ENCODE measurements at places on chromosomes 1 and 21. TPM values are rescaled to one million over a fixed set of nuclear protein-coding genes. Genes with fewer than 3 reads are reported as not detected.

- H3K27me3 ChIP-seq = no peaks in the 10 kb centered on the region
- no peak overlapping the region for H3K4me3 ChIP-seq
- no peak overlapping the region for H3K27ac ChIP-seq
Observed at GRCh38 chr1:5611851-5612250, 380.4 kb downstream of the NPHP4 start.

GRCh38 chr1:186671136-186671825 lies 8.9 kb downstream of the PTGS2 start:
- H3K4me3 ChIP-seq = no peak overlapping the region
- no peak for DNase-seq
- H3K4me1 ChIP-seq = no peaks in the 10 kb centered on the region
- no peaks in the 10 kb centered on the region for H3K27me3 ChIP-seq

DNA sequence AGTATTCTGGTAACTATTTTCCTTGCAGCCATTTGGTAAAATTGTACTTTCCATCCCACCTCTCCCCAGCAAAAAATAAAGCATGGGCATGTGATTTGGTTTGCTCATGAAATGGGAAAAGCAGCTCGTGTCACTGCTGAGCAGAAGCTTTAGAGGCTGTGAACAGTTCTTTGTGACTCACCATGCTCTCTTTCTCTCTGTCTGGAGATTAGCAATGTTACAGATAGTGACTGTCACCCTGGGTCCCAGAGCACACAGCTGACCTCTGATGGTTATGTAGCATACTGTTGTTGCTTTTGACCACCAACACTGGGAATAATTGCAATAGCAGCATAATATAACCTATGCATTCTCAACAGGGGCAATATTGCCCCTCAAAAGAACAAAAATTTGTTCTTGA lies 70.6 kb downstream of the RGS2 start:
- DNase-seq = no peak
- no peak overlapping the region for H3K27ac ChIP-seq
- H3K36me3 ChIP-seq = no peaks in the 10 kb centered on the region
- peaks cover 1% of the 10 kb centered on the region for H3K27me3 ChIP-seq
- no peak overlapping the region for H3K4me3 ChIP-seq
- H3K4me1 ChIP-seq = no peaks in the 10 kb centered on the region

PRELP gene
- total RNA-seq = 0.05 TPM

- no peaks in the 10 kb centered on the region for H3K27me3 ChIP-seq
- H3K4me3 ChIP-seq = no peak overlapping the region
- no peak overlapping the region for H3K27ac ChIP-seq
- no peak for DNase-seq
Observed at GRCh38 chr21:30126576-30126975, 40.0 kb downstream of the CLDN17 start.

DNA sequence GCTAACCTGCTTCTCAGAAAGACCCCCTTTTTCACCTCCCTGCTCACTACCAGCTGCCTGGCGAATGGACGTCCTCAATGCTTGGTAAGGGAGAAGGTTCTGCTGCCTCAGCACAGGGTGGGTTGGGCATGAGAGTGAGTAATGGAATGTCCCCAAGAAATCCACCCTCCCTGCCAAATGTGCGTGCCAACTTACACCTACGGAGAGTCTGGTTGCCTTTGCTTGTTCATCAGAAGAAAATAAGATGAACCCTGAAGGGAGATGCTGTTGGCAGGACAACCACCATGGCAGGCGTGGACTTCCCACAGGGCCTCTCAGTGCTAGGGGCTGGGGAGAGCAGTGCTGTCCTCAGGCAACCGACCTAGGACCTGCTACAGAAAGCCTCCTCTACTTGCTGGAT lies 106.0 kb downstream of the XCL2 start:
- no peak for DNase-seq
- H3K4me3 ChIP-seq = no peak overlapping the region
- no peak overlapping the region for H3K27ac ChIP-seq
- no peaks in the 10 kb centered on the region for H3K4me1 ChIP-seq
- no peaks in the 10 kb centered on the region for H3K27me3 ChIP-seq
- no peaks in the 10 kb centered on the region for H3K36me3 ChIP-seq

HMGB4 gene
- total RNA-seq = not detected

- DNase-seq = no peak
- no peaks in the 10 kb centered on the region for H3K36me3 ChIP-seq
- H3K27me3 ChIP-seq = no peaks in the 10 kb centered on the region
- H3K27ac ChIP-seq = no peak overlapping the region
- H3K4me3 ChIP-seq = no peak overlapping the region
Observed at GRCh38 chr1:14678011-14678638, 79.6 kb downstream of the KAZN start.

TSPAN1 gene
- 0.18 TPM for total RNA-seq

DNA sequence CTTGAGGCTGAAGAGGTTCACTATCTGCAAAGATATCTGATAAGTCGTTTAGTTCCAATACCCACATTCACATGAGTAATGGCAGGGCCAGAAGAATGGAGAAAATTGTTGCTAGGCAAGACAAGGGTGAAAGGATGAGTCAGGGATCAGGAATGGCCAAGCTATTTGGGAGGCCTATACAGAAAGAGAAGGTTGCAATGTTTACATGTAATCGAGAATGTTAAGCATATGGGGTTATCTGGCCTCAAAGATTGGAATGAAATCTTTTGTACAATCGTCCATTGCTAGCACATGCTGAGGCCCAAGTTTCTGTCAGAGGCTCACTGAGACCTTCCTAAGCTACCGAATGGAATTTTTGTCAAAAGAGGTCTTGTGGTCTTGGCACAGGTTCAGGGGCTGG lies 299.9 kb upstream of the PLD5 start:
- H3K4me3 ChIP-seq = no peak overlapping the region
- DNase-seq = no peak
- no peaks in the 10 kb centered on the region for H3K36me3 ChIP-seq
- H3K27me3 ChIP-seq = peaks cover 2% of the 10 kb centered on the region
- H3K27ac ChIP-seq = no peak overlapping the region

GRCh38 chr1:178529364-178530036 lies 16.6 kb downstream of the TEX35 start:
- no peak overlapping the region for H3K4me3 ChIP-seq
- no peaks in the 10 kb centered on the region for H3K27me3 ChIP-seq
- DNase-seq = no peak
- no peaks in the 10 kb centered on the region for H3K4me1 ChIP-seq
- no peak overlapping the region for H3K27ac ChIP-seq

NOS1AP gene
- total RNA-seq = 0.15 TPM

DNA sequence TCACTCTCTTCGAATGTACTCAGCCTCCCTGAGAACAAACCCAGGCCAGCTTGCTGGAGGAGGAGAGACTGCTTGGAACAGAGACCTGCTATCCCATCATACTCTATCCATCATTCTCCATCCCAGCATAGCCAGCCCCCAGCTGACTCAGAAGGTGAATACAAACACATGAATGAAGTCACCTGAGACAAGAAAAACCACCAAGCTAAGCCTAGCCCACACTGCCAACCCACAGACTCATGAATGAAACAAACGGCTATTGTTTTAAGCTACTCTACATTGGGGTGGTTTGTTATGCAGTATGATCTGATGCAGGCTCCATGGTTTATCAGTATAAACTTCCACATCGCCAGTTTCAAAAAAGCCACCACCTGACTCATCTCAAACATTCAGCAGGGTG lies 395.6 kb downstream of the SETD4 start:
- no peaks in the 10 kb centered on the region for H3K4me1 ChIP-seq
- H3K27me3 ChIP-seq = no peaks in the 10 kb centered on the region
- peak; percentile 11 for DNase-seq
- H3K36me3 ChIP-seq = no peaks in the 10 kb centered on the region

BRDT gene
- total RNA-seq = not detected

GRCh38 chr1:156601892-156602291 lies 613 bp upstream of the GPATCH4 start:
- peak overlapping the region; percentile 93 for H3K27ac ChIP-seq
- peaks cover 9% of the 10 kb centered on the region for H3K4me1 ChIP-seq
- peak overlapping the region; percentile 82 for H3K4me3 ChIP-seq
- no peak for DNase-seq
- H3K27me3 ChIP-seq = no peaks in the 10 kb centered on the region
- peaks cover 10% of the 10 kb centered on the region for H3K36me3 ChIP-seq

DNA sequence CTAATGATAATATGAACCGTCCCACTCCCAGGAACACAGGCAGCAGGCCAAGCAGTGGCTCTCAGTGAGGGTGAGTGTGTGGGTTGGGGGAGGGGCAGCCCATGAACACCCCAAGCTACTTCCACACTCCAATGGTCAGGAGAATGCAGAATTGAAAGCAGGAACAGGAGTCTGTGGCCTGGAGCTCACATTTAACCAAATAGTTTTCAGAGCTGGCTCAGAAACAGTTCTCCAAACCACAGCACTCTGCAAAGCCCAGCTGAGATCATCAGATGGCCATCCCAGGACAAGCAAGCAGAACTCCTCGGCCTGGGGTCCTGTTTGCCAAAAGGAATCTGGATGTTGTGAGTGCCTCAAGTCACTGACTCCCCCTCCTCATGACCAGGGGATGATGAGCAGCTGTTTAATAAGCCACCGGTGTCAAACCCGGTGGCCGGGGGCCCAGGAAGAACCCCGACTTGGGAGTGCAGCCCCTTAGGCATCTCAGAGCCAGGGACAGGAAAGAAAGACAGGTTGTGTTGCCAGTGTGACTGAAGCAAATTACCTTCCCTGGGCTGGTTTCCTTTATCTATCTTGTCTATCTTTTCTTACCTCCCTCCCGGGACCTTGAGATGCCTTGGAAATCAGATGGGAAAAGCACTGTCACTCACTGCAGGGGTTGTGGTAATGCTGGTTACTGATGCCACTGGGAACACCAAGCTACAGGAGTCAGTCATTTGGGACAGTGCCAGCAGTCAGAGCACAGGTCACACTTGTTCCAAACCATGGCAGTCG lies 20.4 kb downstream of the DEGS1 start:
- H3K27ac ChIP-seq = no peak overlapping the region
- H3K4me3 ChIP-seq = no peak overlapping the region
- no peaks in the 10 kb centered on the region for H3K27me3 ChIP-seq
- DNase-seq = peak; percentile 70

DMBX1 gene
- total RNA-seq = not detected

GRCh38 chr21:37166733-37167132 lies 93.7 kb downstream of the TTC3 start:
- peaks cover 5% of the 10 kb centered on the region for H3K36me3 ChIP-seq
- no peaks in the 10 kb centered on the region for H3K27me3 ChIP-seq
- H3K27ac ChIP-seq = no peak overlapping the region
- H3K4me1 ChIP-seq = no peaks in the 10 kb centered on the region
- no peak for DNase-seq
- H3K4me3 ChIP-seq = no peak overlapping the region

KCNQ4 gene
- total RNA-seq = 0.21 TPM

GRCh38 chr1:244954359-244954758 lies 90.0 kb upstream of the HNRNPU start:
- H3K36me3 ChIP-seq = no peaks in the 10 kb centered on the region
- peaks cover 6% of the 10 kb centered on the region for H3K4me1 ChIP-seq
- DNase-seq = no peak
- no peak overlapping the region for H3K27ac ChIP-seq
- H3K4me3 ChIP-seq = no peak overlapping the region
- no peaks in the 10 kb centered on the region for H3K27me3 ChIP-seq

GRCh38 chr1:115755456-115756370 lies 12.8 kb downstream of the CASQ2 start:
- no peaks in the 10 kb centered on the region for H3K36me3 ChIP-seq
- H3K27ac ChIP-seq = no peak overlapping the region
- DNase-seq = no peak
- H3K4me3 ChIP-seq = no peak overlapping the region

HEYL gene
- not detected for total RNA-seq

ZNF593OS gene
- total RNA-seq = not detected

DNA sequence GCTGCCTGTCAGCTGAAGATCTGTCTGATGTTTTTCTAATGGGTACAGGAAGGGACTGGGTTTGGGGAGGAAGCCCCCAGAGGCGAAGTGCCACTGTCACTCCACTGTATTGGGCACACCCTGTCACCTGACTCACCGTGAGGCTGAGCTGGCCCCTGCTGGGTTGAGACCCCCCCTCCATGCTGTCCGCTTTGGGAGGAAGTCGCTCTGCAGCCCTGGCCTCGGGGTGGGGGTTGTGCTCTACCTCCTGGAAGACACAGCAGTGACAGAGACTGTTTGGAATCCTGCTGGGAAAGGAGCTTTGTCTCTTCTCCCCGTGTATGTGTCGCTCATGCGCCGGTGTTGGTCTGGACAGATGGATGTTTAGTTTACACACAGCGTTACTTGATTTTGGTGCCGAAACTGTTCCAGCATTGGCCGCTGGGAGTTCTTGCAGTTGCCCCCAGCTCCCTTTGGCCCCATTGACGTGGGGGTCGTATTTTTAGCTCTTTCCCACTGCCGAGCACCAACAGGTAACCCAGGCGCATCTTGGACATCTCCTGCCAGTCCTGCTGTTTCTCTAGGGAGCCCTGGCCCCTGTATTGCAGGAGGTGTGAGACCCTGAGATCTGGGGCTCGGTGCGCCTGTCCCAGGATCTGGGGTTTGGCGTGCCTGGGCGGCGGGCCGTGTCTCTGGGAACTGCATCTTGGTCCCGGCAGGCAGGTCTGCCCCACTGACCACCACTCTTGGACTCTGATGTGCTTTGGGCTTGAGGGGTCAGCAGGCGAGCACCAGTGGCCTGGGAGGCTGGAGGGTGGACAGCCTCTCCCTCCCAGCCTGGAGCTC lies 30.3 kb downstream of the SLX9 start:
- H3K36me3 ChIP-seq = peaks cover 28% of the 10 kb centered on the region
- H3K4me1 ChIP-seq = peaks cover 4% of the 10 kb centered on the region
- no peak overlapping the region for H3K27ac ChIP-seq
- DNase-seq = no peak

Data from GM12878 (cell line).